Activated CD4-positive, CD25-positive, alpha-beta regulatory T cell (primary cell): ENCODE measurements at places on chromosomes 11 and 22.

DNA sequence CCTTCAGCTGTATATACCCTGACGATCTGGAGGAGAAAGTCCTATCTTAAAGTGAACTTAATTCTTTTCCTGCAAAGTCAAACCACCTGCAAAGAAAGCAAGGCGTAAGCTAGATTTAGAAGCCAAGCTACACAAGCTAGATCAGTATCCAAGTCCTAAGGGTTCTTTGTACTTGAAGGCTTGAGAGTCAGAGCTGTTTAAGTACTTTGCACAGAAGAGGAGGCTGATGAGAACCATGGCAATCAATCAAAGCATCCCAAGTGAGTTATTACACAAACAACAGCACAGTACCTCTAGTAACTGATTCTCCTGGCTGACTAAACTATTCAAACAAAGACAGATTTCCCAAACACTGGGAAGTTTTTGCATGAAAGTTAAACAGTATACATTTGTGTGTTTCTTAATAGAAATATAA lies 1.9 kb downstream of the CDON start:
- DNase-seq: no peak

GRCh38 chr11:47899801-47900200 lies 51.7 kb upstream of the NUP160 start:
- DNase-seq: no peak

- no peak for DNase-seq
Measured at GRCh38 chr11:33893711-33894397, 2.0 kb upstream of the LMO2 start.

GRCh38 chr11:91086028-91086427 lies 863.2 kb upstream of the CHORDC1 start:
- no peak for DNase-seq

DNA sequence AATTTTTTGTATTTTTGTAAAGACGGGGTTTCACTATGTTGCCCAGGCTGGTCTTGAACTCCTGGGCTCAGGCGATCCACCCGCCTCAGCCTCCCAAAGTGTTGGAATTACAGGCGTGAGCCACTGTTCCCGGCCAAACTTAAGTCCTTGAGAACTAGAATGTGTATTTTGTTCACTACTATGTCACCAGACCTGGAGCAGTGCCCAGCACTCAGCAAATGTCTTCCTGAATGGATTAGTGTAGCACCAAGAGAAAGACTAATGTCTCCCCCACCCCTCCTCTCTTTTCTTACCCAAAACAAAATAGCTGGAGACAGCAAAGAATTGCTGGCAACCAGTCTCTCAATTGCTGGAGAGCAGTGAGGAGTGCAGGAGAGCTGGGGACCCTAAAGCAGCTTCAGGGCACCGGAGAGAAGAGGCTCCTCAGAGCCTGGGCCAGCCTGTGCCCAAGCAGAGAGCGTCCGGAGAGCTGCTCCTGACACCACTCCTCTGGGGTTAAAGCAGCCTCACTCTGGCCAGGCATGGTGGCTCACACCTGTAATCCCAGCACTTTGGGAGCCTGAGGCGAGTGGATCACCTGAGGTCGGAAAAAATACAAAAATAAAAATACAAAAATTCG lies 14.9 kb downstream of the SLC25A18 start:
- DNase-seq: no peak

DNA sequence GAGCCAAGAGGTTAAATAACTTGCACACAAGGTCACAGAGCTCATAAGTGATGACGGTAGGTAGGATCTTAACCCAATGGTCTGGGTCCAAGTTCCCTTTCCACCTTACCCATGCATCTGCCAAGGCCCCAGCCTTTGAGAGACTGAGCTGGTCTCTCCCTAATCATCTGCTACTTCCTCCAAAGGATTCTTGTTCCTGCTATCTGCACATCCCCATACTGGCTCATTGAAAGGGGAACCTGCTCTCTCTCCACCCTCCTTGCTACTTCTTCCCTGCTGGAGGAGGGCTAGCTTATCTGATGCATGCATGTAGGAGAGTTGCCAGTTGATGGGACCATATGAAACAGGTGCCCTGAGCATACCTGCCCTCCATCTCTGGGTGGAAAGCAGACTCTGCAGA lies 47.7 kb downstream of the COMMD9 start:
- no peak for DNase-seq

GRCh38 chr22:18056161-18056666 lies 21.6 kb upstream of the PEX26 start:
- DNase-seq: no peak

DNA sequence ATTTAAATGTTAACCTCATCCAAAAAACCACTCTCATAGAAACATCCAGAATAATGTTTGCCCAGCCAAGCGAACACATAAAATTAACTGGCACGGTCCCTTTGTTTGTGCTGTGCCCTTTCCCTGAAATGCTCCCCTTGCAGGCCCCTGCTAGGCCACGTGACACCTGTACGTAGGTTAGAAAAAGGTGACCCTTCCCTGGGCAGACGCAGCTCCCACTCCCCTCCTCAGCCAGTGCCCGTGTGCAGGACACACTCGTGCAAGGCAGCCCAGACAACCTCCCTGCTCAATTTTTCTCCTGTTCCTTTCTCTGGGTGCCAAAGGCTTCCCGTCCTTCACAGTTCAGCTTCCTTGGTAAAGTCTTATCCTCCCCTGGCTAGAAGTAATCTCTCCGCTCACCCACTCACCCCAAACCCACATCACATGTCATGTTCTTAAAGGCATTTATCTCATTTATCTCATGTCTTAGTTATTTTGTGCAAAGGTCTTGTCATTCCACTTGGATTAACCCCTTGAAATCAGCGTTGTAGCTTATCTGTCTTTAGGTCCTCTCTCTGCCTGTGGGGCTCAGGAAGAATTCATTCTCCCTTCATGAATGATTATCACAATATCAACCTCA lies 20.7 kb downstream of the FAM83F start:
- DNase-seq: no peak

DNA sequence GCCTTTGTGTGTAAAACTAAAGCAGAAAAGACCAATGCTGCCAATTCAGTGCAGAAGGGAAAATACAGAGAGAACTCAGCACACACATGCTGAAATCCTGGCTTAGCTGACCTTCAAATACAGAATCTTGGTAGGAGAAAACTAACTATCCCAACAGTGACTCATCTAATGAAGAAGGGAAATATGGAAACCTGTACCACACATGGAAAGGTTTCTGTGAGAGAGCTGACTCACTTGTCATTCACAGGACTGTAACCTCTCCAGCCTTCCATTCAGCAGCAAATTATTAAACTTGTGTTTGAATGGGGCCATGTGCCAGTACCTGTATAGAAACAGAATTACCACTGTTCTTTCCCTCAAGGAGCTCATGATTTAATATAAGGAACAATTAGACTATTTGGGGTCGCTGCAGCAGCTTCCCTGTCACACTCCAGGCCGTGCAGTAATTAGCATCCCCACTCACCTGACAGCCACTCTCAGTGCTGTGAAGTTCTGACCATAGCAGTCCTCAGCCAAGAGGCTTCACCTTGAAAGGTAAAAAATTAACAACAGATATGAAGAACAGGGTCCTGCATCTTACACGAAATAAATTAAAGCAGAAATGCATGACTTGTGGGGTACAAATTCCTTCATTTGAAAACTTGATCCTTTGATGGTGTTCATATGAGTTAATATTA lies 53.9 kb downstream of the MSANTD4 start:
- no peak for DNase-seq

DNA sequence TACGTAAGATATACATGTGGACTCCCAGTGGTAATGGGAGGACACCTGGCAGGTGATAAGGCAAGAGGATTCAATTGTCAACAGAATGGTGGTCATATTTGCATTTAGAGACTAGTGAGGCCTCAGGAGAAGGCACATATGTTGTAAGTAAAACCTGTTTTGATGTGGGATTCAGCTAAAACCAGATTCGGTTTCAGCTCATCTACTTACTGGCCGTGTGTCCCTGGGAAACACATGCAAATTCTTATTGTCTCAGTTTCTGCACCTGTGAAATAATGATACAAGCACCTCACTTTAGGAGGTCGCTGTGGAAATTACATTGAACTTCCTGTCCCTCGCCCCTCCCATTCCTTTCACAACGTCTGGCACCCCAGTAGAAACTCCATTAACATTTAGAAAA lies 78.9 kb upstream of the FIBIN start:
- no peak for DNase-seq

DNA sequence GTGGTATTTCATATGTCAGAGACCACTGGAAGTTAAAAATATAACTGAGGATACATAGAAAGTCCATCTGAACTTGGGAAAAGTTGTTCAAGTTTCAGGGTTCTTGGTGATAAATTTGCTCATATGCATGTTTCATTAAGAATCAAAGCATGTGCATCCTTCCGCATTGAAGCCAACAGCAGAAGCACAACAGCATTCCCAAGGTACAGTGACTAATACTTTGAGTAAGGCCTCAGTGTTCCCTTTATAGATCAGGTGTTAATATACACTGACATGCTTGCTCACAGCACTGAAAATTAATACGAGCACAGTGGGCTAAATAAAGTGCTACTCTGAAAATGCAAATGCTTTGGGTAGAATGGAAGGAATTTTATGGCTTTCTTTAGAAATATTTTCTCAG lies 691.1 kb downstream of the METTL15 start:
- no peak for DNase-seq

- no peak for DNase-seq
Measured at GRCh38 chr22:35502836-35503235, 37.8 kb upstream of the RASD2 start.

- no peak for DNase-seq
Measured at GRCh38 chr11:2513441-2513840, 68.6 kb downstream of the KCNQ1 start.

- DNase-seq: no peak
Measured at GRCh38 chr11:27696961-27697360, 3.3 kb downstream of the BDNF start.

DNA sequence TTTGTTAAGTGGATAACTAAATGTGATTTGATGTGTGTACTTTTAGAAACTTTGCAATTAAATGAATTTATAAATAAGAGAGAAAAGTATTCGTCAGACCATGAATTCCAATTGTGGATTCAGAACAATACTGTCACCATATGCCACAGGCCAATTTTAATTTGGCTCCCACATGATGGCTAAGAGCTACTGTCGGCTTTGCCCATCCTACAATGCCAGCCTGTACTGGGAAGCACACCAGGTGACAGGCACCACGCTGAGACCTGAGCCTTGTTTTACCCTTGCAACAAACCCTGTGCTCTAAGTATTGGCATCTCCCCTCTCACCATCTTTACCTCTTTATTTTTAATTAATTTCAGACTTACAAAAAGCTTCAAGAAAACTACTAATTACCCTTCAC lies 14.0 kb downstream of the RAB30 start:
- no peak for DNase-seq

DNA sequence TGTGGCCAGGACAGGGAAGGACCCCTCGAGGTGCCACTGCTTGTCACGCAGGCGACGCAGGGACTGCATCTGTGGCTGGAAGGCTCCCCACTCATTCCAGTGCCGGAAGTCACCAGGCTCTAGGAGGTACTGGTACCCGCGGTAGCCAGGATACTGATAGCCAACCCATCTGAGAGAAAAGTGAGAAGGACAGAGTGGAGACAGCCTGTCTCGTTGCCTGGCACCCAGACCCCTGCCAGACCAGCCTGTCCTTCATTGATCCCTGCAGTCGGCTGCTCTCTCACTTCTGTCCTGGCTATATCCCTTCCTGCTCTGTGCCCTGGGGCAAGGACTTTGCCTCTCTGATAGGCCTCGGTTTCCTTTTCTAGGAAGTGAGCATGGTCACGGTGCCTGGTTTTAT lies 9.6 kb upstream of the TPST2 start:
- no peak for DNase-seq

- DNase-seq: no peak
Measured at GRCh38 chr11:125626288-125626950, 1.5 kb downstream of the CHEK1 start.

GRCh38 chr11:31421820-31422219 lies 52.2 kb downstream of the DNAJC24 start:
- no peak for DNase-seq

- no peak for DNase-seq
Measured at GRCh38 chr11:111097191-111097590, 148.3 kb upstream of the POU2AF2 start.

DNA sequence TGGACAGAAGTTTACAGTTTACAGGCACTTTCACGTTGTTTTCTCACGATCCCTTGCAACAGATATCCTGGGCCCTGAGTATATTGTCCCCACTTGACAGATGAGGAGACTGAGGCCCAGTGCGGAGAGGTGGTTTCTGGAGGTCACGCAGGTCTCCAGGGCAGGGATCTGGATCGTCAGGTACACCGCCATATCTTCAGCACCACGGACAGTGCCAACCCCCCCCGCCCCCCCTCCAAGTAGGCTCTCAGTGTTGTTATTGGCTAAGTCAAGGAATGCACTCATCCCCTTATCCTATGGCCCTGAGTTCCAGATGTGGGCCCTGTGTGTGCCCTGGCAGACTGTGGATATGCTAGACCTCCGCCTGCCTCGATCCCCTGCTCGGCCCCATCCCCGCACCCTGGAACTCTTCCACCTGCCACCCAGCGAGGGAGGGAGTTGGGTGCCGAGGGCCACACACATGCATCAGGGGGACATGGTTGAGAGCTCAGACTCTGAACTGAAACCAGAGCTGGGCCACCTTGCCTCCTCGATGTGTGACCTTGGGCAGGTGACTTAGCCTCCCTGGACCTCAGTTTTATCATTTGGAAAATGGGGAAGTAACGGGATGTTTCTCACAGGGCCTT lies 37.5 kb downstream of the MPPED1 start:
- no peak for DNase-seq

- DNase-seq: peak; percentile 55
Measured at GRCh38 chr22:36409911-36410756, 22.4 kb upstream of the MYH9 start.

GRCh38 chr22:40534379-40535188 lies 101.9 kb downstream of the MRTFA start:
- DNase-seq: no peak

DNA sequence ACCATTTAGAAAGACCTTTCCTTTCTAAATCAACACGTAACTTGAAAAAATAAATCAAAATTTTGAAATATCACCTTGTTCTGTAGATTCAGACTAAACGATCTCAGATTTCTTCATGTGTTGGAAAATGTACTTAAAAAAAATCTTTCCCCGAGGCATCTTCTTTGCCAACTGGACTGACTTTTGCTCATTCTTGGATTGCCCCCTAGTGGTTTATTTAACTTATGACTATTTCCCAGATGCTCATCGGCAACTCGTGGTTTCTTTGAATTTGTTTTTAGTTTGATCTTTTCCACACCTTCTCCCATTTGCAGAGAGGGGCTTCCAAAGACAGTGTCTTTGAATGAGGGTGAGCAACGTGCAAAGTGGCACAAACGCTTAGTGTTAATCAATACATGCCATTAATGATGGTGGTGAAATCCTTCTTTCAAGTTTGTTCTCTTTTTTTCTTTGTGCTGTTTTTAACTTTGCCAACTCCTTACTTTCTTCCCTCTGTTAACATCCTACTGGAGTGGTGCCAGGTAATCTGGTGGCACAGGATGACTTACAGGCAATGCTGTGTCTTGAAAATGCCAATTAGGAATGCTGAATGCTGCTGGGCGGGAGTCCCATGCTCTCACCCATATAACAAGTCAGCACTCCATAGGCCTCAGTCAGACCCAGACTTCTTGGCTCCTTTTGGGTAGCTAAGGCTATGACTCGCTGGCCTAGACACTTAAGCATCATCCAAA lies 18.3 kb downstream of the PRSS23 start:
- DNase-seq: no peak
